ENCODE measurements at places on chromosomes 12 and 14. TPM values are rescaled to one million over a fixed set of nuclear protein-coding genes. Genes with fewer than 3 reads are reported as not detected.

DNA sequence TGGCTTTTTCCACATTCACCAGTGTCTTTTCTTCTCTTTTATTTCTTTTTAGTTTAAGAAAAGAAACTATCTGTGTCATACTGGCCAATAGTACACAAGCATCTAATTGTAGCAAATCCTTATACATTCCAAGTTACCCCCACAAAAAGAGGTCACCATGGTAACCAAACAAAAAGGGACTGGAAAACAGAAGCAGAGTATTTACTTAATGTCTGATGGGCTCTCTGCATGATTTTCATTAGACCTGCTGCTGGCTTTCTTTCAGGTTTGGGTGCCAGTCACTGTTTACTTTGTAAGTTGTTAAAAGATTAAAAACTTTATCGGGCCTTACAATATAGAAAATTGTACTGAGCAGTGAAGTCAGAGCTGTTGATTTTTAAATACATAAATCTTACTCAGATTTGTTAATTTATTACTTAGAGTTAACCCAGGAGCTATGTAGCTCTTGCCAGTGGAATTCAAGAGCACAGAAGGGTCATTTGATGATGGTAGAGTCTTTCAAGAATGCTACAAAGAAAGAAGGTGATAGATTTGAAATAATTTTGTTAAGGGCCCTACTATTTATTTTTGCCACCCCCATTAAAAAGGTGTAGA, 123.9 kb downstream of the BRMS1L start:
- H3K27me3 ChIP-seq, result no peaks in the 10 kb centered on the region
- no peak overlapping the region for H3K27ac ChIP-seq

GRCh38 chr12:117968826-117969659, at the start of gene KSR2:
Gene KSR2 (minus strand): TSS chr12:117968990. CDS start chr12:117968255, 735 bp downstream.
- peaks cover 46% of the 10 kb centered on the region for H3K27me3 ChIP-seq
- H3K4me3 ChIP-seq, result peak within 1 kb of the TSS; percentile 80
- peak within 1 kb of the TSS; percentile 64 for H3K27ac ChIP-seq
- H3K36me3 ChIP-seq, result no peaks in the 10 kb centered on the region
- DNase-seq, result peak; percentile 15

The CLEC7A gene
- total RNA-seq, result 0.17 TPM

The TBX3 gene
- not detected for total RNA-seq

Data from activated T-helper 1 cell treated with anti-CD3 and anti-CD28 coated beads, Interleukin-12 subunit alpha, Interleukin-12 subunit beta, Interleukin-2, Interleukin-4 antibody, amounts not matched to agents 30 ng/mL and 10 ng/mL and 1 ng/mL, durations not matched to agents 14 hours and 24 hours and 36 hours (primary cell).